NCI-H226 (cell line): ENCODE measurements at places on chromosomes 2 and 18.

- DNase-seq, result peak; percentile 17
Measured at GRCh38 chr2:10721396-10722251, at the start of gene ATP6V1C2. Gene ATP6V1C2, plus strand, starts transcription at chr2:10721630. Its CDS starts 1,220 bp downstream, at chr2:10722850.

DNA sequence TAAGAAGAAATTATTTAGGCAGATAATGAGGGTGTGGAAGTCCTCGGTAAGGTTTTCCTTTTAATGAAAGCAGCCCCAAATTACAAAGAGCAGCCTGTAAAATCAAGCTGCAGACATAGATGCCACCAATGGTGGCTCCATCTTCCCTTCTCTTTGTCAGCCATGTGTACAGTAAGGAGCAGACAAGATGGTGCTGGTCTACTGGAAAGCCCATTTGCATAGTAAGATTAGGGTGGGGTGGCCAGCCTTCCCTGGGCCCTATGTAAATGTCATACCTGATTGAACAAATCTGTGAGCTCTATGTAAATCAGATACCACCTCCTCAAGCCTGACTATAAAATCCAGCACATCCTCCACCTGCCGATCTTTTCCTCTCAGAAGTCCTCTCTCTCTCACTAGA lies 154.4 kb upstream of the SERTAD2 start:
- DNase-seq, result no peak

DNA sequence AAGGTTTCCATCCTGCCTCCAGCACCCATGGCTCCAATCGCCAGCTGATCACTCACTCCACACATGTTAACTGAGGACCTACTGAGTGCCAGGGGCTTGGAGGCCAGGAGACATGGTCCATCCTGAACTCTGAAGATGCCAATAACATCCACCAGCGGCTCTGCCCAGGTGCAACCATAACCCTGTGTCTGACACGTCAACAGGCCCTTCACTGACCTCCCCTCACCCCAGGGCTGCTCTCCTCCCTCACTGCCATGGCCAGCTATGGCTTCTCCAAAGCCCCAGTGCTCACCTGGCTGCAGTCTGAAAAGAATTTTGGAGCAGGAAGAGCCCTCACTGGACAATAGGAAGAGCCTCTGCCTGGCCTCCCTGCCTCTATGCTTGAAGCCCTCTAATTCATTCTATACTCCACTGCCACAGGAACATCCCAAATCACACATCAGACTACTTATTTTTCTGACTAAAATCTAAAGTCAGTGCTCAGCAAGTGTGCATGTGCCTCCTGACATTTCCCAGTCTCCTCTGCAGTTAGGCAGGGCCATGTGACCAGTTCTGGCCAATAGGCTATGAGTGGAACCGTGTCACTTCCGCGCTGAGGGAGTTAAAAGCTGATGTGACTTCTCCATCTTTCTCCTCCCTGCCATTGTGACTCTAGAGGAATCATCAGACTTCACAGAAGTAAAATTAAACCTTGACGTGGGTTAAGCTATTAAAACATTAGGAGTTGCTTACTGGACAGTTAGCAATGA lies 37.2 kb downstream of the ZBTB7C start:
- no peak for DNase-seq

- DNase-seq, result no peak
Measured at GRCh38 chr2:218229851-218230250, 12.9 kb downstream of the ARPC2 start.

GRCh38 chr18:48899558-48900174 lies 51.1 kb downstream of the SMAD7 start:
- no peak for DNase-seq

GRCh38 chr2:40421631-40422297 lies 30.1 kb downstream of the SLC8A1 start:
- no peak for DNase-seq

GRCh38 chr2:39741871-39742270 lies 37.2 kb downstream of the THUMPD2 start:
- peak; percentile 51 for DNase-seq

- DNase-seq, result no peak
Measured at GRCh38 chr18:58402951-58403702, 225.8 kb downstream of the ALPK2 start.

DNA sequence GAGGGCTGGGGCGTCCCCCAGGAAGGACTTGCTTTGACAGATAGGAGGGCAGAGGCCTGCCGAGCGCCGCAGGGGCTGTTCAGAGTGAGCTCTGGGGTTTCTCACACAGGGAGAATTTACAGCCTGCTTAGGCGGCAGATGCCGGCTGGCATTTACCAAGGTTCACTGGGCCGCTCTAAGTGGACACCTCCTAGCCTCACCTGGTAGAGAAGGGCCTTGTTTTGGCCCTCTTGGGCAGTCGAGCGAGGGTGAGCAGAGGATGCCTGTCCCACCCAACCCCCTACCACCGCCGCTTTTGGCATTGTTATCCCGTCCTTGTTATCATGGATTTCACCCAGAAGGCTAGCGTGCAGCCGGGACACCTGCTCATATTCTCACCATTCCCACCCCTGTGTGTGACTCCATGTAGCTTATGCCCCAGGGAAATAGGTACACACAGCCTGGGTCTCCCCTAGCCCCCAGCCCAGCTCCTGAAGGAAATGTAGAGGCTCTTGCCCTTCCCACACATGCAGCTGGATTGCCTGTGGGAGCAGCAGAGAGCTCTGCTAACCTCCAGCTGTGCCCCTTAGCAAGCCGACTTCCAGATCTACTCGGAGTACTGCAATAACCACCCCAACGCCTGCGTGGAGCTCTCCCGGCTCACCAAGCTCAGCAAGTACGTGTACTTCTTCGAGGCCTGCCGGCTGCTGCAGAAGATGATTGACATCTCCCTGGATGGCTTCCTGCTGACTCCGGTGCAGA lies 52.4 kb downstream of the FAM168B start:
- DNase-seq, result no peak

- no peak for DNase-seq
Measured at GRCh38 chr2:237483018-237483731, 3.9 kb upstream of the MLPH start.

DNA sequence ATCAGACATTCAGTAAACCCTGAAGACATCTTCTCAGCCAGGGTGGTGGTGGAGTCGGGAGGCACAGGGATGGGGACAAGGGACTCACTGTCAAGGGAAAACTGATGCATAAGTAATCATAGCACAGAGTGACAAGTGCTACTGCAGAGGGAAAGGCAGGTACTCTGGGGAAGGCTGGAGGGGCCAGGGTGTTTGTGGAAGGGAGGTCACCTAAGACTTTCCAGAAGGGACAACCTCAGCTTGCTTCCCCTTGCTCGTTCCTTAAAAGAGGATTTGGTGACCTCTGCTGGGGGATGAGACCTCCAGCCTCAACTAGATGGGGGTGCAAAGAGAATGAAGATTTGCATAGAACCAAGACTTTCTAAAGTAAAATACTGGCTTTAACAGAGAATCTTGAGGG lies 99.5 kb downstream of the SLC4A3 start:
- DNase-seq, result no peak

DNA sequence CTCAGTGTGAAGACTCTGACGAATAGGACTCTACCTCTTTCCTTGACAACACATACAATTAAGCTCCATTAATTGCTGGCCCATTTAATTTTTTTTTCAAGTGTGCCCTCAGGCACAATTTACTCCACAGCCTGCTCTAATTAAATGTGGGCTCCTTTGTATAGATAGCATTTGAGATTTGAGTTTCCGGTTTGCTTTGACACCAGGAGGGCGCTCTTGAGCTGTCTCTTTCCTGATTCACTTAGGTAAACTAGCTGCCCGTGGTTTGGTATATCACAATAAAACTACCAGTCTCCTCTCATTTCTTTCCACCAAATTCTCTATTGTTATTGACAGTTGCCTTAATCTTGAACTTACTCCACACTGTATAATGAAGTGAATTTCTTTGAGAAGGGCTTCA lies 666.0 kb downstream of the DSC3 start:
- no peak for DNase-seq

DNA sequence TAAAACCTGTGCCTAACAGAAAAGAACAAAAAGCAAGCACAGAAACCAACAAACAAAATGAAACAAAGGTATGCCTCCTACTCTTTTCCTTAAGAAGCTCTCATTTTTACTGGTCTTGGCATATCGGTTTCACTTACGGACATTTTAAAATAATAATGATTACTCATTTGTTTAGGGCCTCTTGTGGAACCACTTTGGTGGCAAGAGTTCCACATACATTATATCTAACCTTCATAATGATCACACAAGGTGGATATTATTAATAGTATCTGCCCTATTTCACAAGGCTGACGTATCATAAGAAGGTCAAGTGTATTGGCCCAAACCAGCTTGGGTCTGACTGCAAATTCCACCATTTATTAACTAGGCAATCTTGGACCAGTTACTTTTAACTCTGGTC lies 304.7 kb downstream of the TCF4 start:
- no peak for DNase-seq

DNA sequence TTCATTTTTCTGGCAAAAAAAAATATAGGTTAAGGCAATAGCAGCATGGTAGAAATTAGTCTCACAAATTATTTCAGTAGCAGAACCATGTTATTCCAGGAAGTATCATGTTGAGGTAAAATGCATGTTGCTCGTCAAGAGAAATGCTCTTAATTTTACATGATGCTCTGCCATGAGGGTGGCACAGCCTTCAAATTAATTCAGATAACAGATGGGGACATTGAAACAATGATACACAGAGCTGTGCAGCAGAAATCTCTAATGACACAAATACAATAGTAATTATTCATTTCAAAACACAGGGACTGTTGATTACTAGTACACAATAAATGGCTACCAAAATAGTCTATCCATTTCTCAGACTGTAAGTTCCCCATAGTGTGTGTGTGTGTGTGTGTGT lies 24.8 kb downstream of the GAREM1 start:
- no peak for DNase-seq

DNA sequence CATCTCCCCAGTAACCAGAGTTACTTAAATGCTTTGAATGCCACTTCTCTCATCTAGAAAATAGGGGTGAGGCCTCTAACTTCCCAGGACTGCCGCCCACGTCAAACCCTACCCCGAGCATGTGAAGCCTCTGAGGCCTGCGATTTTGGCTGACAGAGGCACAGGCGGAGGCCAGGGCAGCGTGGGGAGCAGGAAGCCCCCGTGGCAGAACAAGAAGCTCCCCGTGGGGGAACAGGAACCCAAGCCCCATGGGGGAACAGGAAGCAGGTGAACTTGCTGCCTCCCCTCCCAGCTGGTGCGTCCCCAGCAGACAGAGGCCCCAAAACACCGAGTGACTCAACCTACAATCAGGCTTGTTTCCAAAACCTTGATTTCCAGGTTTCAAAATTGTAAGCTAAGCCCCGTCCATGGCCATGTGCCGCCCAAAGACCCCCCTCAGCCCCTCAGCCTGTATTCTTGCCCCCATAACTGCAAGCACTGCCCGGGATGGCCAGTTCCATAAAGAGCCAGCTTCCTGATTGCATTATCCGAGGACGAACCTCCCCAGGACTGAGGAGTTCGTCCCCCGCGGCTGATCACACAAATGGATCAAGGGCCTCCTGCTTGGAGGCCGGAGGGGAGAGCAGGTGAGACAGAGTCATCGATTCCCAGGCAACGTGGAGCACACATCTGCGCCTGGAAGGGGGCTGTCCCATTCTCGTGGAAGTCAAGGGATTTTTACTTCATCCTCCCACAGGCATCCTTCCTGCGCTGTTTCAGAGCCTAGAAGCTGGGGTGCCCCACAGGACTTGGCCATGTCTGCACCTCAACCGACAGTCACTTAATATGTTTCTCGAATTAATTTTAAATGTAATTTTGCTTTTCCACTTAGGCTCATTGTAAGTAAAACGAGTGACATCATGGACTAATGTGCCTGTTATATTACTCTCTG lies 36.3 kb upstream of the CTDP1 start:
- no peak for DNase-seq

GRCh38 chr2:164910101-164910899 lies 45.0 kb downstream of the SLC38A11 start:
- peak; percentile 38 for DNase-seq

- DNase-seq, result no peak
Measured at GRCh38 chr2:197254776-197255530, 55.6 kb downstream of the ANKRD44 start.

DNA sequence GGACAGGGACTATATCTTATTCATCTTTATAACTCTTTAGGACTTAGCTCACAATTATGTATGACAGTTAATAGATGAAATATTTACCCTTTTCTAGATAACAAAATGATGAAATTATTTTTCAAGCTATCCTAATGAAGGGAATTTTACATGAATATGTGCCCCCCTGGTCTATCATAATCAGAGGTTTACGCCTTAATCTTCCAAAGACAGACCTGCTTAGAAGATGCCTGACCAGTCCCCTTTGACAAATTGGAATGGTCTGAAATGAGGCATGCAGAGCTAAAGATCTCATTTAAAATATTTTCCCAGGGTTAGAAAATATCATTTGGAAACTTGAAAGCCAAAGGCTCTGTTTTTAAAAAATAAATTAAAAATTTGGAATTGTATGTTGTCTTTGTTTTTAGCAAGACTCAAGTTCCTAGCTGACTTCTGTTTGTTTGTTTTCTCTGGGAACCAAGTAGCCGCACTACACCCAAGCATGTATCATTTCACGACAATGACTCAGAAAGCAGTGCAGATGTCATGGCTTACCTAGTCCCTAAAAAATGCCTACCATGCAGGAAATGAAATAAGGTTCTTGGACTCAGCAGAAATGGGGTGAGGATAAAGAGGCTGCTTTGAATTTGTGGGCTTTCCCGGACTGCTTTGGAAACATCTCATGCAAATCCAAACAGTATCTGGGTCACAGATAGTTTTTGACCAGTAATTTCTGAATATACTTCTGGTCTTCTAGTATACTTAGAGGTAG lies 162.1 kb downstream of the ZEB2 start:
- peak; percentile 91 for DNase-seq

DNA sequence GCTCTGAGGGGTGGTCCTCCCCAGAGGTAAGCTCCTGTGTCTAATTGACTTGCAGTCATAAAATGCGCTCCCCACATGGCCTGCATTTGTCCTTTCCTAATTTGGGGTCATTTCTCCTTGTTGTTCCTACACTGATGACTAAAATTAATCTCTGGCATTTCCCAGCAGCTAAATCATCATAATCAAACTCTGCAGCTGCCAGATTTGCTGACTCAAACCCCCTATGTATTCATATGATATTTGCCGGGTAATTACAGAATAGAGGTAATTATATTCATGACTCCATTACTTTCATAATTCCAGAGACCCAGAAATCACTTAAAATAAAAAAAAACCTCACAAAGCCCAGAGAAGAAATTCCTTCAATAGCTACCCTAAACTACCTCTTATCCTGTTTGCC lies 331.4 kb upstream of the KLHL29 start:
- no peak for DNase-seq

GRCh38 chr2:88082781-88083180 lies 15.2 kb downstream of the SMYD1 start:
- DNase-seq, result no peak

GRCh38 chr2:233353101-233353768 lies 1.1 kb upstream of the DGKD start:
- DNase-seq, result no peak

GRCh38 chr2:36473230-36473629 lies 117.7 kb downstream of the CRIM1 start:
- peak; percentile 30 for DNase-seq

GRCh38 chr18:42112657-42113420 lies 157.8 kb downstream of the PIK3C3 start:
- no peak for DNase-seq

DNA sequence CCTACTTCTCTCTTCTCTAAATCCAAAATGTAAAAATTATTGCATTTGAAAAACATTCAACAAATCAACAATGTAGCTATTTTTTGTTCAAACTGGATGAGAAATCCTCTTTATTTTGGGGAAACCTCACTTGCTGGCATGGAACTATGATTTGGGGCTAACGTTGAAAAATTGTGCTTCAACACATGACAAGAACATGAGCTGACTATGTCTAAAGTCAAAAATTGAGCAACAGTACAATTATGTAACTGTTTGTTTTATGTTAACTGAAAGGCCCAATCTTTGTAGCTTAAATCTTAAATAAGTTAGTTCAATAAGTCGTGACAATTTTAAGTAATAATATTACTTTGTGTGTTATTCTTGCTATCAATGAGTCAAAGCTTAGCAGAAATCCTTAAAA lies 67.3 kb downstream of the TMEFF2 start:
- DNase-seq, result no peak
